HT-29 (cell line): ENCODE measurements at places on chromosomes 5 and 9.
A peak's percentile ranks its signal among the peaks of the same experiment; 100 is the strongest.

- no peak for DNase-seq
Measured at GRCh38 chr5:52269859-52270258, 517.9 kb upstream of the ITGA1 start.

DNA sequence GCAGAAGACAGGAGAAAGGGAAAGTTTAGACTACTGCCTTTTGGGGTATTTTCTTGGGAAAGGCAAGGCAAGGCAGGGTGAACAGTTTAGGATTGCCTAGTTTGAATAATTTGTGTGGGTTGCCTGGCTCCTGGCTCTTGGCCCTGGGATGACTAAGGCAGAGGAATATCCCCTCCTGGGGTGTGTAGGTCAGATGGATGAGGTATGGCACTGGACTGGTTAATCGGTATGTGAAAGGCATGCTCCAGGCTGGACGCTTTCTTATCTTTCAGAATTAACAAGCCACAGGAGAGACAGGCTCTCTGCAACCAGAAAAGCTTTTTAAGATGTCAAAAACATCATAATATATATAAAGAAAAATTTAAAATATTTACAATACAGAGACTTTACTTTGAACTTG, 58.6 kb downstream of the STARD4 start:
- DNase-seq, result no peak

GRCh38 chr9:98191671-98192502, 550 bp downstream of the CORO2A start:
- peak; percentile 41 for DNase-seq

DNA sequence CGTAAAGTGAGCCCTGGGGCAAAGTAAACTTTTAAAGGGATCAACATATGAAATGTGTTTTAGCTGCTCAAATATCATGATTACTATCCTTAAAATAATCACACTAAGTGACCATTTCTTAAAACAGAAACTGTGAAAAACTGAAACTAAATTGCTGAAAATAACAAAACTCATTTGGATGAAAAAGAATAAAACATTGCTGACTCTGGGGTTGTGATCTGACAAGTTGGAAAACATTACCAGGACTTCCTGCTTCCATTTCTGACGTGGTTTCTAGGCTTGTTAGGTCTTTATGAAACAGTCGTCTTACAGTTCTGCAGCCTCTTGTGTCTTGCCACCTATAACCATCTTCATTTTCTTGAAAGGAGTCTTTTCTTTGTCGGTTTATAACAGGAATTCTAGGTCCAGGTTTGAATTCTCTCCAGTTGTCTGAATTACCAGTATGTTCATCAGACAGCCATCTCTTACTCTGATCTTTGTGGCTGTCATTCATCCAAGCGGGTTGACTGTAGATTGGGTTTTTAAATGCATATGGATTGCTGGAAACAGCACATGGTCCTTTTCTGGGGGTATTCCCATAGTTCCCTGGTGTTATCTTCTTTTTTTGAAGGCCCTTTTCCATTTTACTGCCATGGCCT, 1.7 kb downstream of the TUT7 start:
- no peak for DNase-seq

- no peak for DNase-seq
Measured at GRCh38 chr5:78326930-78327329, 32.4 kb upstream of the AP3B1 start.

DNA sequence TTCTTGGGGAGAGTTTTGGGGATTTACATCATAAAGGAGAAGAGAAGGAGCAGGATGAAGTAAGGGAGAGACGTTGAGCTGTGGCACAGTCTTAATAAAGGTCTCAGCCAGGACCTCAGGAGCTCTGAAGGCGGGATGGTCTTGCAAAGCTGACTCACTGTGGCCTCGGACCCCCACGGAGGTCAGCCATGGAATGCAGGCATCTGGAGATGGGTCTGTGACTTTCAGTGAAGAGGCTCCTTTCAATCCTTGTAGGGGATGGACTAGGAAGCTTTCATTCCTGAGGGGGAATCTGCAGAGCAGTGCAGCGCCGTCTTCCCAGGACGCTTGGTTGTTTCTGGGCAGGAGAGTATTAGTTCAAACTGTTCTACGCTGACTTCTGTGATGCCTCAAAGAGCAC, 65.7 kb upstream of the BASP1 start:
- no peak for DNase-seq

- no peak for DNase-seq
Measured at GRCh38 chr9:95344735-95345325, 27.3 kb upstream of the FANCC start.

DNA sequence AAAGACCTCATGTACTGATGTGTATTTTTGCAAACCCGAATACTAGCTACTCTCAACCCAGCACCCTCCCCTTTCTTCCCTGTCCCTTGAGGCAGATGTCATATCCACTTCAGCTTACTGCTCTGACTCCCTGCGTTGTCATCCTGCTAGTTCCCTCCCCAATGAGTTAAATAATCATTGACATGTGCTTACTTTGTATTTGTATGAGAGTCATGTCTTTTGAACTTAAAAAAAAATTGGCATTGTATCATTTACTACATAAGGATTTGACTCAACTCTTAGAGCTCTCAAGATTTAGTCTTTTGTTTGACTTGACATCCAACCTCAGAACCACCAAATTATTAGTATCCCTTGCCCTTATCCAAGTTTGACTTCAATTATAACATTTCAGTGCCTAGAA, 219.7 kb upstream of the TUT7 start:
- no peak for DNase-seq

DNA sequence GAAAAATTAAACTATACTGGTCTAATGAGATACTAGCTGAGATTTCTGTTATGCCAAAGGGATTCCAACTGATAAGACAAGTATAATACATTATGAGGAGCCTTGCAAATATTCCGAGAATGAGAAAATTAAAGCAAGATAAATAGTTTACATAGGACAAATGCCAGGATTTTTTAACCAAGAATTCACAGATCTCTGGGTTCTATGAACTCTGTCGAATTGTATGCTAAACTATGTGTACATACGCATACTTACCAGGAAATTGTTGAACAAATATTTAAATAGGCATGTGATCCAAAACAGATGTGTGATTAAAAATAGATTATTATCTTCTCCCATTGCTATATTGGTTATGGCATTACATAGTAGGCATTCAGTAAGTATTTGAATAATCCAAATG, 616.6 kb downstream of the GABRG2 start:
- DNase-seq, result no peak

DNA sequence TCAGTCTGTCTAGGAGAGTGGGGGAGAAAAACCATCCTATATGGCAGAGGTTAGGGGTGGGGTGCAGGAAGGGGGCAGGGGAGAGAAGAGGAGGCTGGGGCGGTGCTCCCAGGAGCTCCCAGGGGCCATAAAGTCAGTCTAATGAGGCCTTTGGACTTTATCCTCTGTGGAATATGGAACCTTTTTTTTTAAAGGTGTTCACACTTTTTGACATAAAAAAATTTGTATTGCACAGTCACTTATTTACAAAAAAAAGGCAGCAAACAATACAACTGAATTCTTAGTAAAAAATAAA, 51.9 kb upstream of the SYNPO start:
- DNase-seq, result no peak

- DNase-seq, result peak; percentile 4
Measured at GRCh38 chr5:169629847-169630548, 7.1 kb upstream of the DOCK2 start.

DNA sequence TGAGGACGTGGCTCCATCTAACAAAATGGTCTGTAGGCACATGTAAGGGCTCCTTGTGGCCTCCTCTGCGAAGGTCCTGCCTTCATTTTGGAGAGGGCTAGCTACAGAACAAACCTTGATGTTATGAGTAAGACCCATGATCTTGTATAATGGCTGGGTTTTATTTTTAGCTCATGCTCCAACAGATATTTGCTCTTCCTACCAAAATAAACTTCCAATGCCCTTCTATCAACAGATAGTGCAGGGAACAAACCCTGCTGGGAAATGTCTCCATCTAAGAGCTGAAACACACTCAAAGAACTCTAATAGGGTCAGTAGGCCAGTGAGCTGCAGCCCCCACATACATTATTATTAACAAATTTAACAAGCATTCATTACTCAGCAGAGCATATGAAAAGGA, 189.5 kb downstream of the LURAP1L start:
- no peak for DNase-seq

- peak; percentile 35 for DNase-seq
Measured at GRCh38 chr5:113514289-113514635, 768 bp downstream of the YTHDC2 start.

DNA sequence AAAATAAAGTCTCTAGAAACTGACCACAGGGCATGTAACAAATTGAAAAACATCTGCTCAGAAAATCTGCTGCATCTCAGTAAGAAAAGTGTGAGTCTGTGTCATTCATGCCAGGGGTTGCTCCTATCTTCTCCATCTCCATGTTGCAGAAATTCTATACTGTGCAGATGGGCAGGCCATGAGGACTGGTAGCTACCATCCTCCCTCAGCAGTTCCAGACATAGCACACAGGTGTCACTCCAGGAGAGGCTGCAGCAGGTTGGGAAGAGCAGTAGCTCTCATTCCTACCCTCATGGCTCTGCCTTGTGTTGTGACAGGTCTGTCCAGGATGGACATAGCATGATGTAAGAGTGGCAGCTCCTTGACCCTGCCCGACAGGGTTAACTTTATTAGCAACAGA, 173.4 kb downstream of the NDUFS4 start:
- peak; percentile 31 for DNase-seq
